ENCODE measurements at places on chromosomes 4 and X.

- DNase-seq = no peak
These were observed 973.1 kb upstream of the GRID2 start for GRCh38 chr4:91330555-91331137.

- no peak for DNase-seq
These were observed 877 bp upstream of the SLC16A2 start for GRCh38 chrX:74420196-74421035.

DNA sequence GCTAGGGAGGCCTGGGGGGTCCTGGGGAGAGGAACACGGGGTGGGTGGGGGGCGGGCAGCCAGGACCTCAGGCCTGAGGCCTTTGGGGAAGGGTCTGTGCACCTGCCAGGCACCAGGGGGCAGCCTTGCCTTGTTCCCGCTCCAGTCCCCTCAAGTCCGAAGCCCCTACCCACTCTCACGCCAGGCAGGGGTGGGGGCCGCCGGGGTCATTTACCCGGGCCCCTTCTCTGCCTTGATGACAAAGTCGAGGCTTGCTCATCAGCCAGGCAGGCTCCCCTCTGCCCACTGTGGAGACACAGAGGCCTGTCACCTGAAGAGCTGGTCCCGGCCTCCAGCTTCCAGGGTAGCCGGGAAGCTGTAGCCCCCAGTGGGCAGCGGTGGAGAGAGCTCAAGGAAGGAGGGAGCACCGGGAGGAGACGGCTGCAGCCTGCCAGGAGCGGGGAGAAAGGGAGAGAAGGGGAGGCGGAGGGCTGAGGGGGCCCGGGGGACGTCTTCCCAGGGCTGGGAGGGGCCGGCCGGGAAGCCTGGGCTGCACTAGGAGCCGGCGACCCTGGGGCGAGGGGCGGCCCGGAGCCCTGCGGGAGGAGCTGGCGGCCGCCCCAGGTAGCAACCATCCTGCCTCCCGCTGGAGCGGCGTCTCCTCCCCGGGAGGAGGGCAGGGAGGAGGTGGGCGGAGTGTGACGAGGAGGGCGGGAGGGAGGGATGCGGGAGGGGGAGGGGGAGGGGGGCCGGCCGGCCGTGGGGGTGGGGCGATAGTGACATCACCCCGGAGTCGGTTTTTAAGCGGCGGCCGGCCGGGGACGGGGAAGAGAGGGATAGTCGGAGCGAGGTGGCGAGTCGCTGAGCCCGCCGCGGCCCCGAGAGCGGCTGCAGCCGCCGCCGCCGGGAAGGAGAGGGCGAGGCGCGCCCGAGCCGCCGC, at the start of gene SLC6A8:
Gene SLC6A8 (plus strand): TSS at position 806 of the 919 bp plus-strand sequence. CDS start 649 bp downstream, outside the sequence.
- DNase-seq = no peak

DNA sequence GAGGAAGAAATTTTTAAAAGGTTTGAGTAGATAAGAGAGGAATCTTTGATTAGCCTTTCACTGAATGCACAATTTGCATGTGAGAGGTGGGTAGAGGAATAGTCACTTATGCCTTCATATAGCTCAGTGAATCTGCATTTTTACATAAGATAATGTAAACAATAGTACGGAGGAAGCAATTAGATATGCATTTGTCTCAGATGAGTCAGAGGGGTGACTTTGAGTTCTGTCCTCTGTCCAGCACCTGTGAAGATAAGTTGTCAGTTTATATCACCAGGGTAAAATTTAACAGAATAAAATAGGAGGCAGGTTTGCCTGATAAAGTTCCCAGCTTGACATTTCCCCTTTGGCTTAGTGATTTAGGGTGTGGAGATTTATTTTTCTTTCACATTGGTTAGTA, 841.9 kb downstream of the PCDH18 start:
- no peak for DNase-seq

DNA sequence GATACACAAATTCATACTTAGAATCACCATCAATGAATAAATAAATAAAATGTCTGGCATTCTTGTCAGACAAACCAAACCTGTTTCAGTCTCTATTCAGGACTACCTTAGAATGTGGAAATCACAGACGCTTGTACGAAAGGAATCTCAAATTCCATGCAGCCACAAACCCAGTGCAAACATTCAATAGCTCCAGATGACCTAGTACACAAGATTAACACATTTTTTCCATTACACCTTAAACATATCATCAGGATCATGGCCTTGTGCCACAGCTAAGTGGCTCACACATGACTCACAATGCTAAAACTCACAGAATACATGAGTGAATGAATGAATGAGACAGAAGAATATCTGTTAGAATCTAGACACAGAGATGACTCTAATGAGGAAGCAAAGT, 134.2 kb downstream of the PWWP3B start:
- no peak for DNase-seq

GRCh38 chrX:1152090-1152489, 60.4 kb downstream of the CRLF2 start:
- no peak for DNase-seq

DNA sequence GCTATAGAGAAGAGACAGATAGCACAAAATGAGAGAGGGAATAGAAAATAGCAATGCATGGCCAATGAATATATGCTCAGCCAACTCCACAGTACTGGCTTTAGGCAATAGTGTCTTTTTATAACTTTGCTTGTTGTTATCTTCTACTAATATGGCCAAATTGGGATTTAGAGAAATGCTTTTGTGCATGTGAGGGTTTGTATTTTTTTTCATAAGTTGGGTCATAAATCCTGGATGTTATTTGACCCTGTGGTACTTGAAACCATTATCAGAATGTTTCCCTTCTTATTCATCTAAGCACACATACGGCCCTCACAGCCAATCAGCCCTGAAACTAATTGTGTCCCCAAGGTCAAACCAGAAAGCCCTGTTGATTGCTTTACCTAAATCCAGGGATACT, 35.2 kb upstream of the LPAR4 start:
- no peak for DNase-seq

All from activated CD4-positive, alpha-beta T cell treated with anti-CD3 and anti-CD28 coated beads for 1 hour (primary cell).